ENCODE measurements at places on chromosomes 2 and 18. TPM values are rescaled to one million over a fixed set of nuclear protein-coding genes. Genes with fewer than 3 reads are reported as not detected.
A peak's percentile ranks its signal among the peaks of the same experiment; 100 is the strongest.

DNA sequence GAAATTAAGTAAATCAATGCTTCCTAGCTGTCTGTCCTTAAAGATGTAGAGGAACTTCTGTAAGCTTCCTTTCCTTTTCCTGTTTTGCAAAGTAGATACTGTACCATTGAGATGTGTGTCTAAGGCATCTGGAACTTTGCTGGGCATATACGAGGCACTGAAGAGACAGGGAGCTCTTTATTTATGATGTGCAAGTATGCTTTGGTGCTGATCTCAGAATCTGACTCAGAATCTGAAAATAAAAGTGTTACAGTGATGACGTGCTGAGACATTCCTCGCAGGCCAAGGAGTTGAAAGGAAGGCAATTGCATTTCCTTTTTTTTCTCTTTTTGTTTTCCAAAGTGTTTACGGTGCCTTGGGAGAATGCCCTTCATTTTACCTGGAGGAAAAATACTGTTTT, 230.9 kb upstream of the RGPD4 start:
- H3K4me3 ChIP-seq = no peak overlapping the region
- peaks cover 19% of the 10 kb centered on the region for H3K4me1 ChIP-seq
- no peaks in the 10 kb centered on the region for H3K36me3 ChIP-seq

DNA sequence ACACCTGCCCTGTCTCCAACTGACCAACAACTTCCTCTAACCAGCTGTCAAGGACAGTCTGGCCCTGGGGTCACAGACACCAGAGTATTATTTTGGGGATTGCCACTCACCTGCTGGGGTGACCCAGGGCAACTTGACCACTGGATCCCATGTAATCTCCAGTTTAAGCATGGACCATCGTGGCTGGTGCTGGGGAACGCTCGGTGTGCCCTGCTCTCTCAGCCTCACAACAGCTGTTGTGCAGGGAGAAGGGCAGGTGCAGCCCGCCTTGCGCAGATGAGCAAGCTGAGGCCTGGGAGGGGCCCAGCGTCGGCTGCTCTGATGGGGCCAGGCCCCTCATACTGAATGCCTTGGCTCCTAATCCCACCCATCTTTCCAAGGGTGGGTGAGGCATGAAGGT, 21.0 kb upstream of the INHBB start:
- no peaks in the 10 kb centered on the region for H3K27me3 ChIP-seq
- no peak for DNase-seq
- H3K27ac ChIP-seq = no peak overlapping the region
- no peaks in the 10 kb centered on the region for H3K36me3 ChIP-seq
- no peak overlapping the region for H3K4me3 ChIP-seq

DNA sequence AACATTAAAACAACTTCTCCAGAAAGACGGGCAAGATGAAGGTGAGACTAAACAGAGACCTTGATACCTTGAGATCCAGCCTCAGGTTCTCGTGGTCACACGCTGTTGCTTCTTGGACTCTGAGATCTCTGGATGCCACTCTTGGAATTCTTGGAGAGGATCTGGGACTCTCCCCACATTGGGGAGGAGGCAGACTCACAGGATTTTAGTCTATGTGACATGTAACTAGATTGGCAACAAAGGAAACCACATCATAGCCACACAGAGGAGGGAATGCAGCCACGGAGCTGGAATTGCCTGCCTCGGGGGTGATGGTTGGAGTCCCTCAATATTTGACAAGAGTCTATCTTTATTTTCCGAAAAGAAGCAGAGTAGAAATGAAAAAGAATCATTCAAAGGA, 78.8 kb upstream of the IGFBP5 start:
- H3K27ac ChIP-seq = no peak overlapping the region
- H3K27me3 ChIP-seq = no peaks in the 10 kb centered on the region
- H3K4me1 ChIP-seq = peaks cover 27% of the 10 kb centered on the region

GRCh38 chr18:73742957-73743356, 404.7 kb downstream of the FBXO15 start:
- H3K27me3 ChIP-seq = no peaks in the 10 kb centered on the region
- DNase-seq = no peak
- H3K36me3 ChIP-seq = no peaks in the 10 kb centered on the region
- H3K4me1 ChIP-seq = peaks cover 42% of the 10 kb centered on the region

DNA sequence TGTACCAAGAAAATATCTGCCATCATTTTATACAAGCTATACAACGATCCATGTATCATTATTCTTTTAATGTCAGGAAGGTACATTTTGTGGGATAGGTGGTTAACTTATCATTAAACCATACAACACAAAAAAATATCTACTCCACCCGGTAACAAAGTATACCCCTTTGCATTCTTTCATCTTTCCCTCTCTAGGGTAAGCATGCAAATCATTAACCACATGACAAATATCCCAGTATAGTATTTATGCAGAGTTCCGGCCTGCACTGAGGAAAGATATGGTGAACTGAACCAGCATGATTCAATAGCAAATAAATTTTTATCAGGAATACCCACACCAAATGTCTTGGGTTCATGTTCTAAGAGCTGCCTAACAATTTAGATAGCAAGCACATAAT, 22.5 kb upstream of the SULT1C2 start:
- H3K4me1 ChIP-seq = peaks cover 12% of the 10 kb centered on the region
- no peaks in the 10 kb centered on the region for H3K36me3 ChIP-seq
- H3K27me3 ChIP-seq = no peaks in the 10 kb centered on the region

- no peaks in the 10 kb centered on the region for H3K27me3 ChIP-seq
- DNase-seq = no peak
- H3K36me3 ChIP-seq = no peaks in the 10 kb centered on the region
- H3K27ac ChIP-seq = no peak overlapping the region
- peaks cover 68% of the 10 kb centered on the region for H3K4me1 ChIP-seq
These were observed 139.4 kb upstream of the HAAO start for GRCh38 chr2:42931818-42932195.

DNA sequence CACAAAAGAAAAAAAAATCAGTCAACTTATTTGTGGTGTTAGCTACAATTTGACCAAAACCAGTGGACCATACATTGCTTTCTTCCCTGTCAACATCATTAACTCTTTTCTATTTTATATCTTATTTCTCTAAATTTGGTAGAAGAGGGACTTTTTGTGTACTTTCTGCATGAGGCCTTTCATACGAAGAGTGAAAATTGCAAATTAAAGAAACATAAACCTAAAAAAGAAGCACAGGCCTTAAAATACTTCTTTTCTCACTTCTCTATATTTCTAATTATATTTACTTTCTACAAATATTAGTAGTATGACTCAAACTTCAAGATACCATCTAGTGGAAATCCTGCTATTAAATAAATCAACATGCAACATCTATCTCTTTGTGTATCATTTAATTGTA, 1073.4 kb upstream of the ZEB2 start:
- no peaks in the 10 kb centered on the region for H3K27me3 ChIP-seq
- H3K4me3 ChIP-seq = no peak overlapping the region
- no peaks in the 10 kb centered on the region for H3K36me3 ChIP-seq
- no peak overlapping the region for H3K27ac ChIP-seq

- DNase-seq = no peak
- H3K27ac ChIP-seq = no peak overlapping the region
- no peak overlapping the region for H3K4me3 ChIP-seq
- H3K27me3 ChIP-seq = no peaks in the 10 kb centered on the region
- H3K36me3 ChIP-seq = no peaks in the 10 kb centered on the region
- H3K4me1 ChIP-seq = no peaks in the 10 kb centered on the region
These were observed 65.9 kb downstream of the MGAT5 start for GRCh38 chr2:134319596-134320254.

DNA sequence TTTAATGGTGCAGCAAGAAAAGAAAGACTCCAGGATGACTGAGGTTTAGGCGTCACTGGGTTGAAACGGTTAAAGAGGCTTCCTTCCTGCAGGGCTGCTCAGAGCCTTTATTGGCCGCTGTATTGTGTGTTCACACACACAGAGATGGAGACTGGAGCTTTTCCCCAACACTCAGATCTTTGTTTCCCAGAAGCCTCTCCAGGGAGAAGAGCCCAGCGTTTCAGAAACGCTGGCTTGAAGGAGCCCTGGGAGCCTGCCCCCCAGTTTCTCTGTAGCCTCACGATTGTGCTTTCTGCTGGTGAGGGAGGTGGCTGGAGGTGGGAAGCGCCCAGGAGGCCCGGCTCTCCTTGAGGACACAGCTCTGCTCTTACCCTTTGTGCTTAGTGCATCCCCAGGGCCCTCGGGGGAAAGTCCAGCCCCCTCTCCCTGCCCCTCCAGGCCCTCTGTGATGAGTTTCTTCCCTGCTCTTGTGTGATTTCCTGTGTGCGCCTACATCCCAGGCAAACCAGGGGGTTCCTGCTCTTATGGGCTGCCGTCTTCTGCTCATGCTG, 37.1 kb downstream of the RRM2 start:
- peaks cover 25% of the 10 kb centered on the region for H3K4me1 ChIP-seq
- H3K27ac ChIP-seq = peak overlapping the region; percentile 63
- no peak overlapping the region for H3K4me3 ChIP-seq
- DNase-seq = no peak
- no peaks in the 10 kb centered on the region for H3K36me3 ChIP-seq

GRCh38 chr2:180705122-180705521, 275.3 kb upstream of the UBE2E3 start:
- H3K27me3 ChIP-seq = no peaks in the 10 kb centered on the region
- no peak overlapping the region for H3K4me3 ChIP-seq
- no peak for DNase-seq
- peaks cover 9% of the 10 kb centered on the region for H3K4me1 ChIP-seq
- H3K36me3 ChIP-seq = no peaks in the 10 kb centered on the region

DNA sequence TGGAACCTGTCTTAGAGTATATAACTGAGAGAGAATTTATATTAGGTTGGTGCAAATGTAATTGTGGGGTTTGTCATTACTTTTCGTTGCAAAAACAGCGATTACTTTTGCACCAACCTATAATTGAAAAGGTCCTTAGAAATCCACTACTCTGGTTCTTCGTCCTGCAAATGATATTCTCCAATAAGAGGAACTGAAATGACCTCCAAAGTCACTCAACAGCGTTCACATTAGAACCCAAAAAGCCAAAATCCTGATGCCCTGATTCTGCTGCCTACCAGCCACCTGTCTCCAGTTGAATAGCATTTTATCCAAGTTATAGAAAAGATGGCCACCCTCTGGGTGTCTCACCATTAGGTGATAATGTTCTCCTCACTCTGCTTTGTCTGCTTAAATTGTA, 230.6 kb downstream of the SETBP1 start:
- DNase-seq = no peak
- H3K4me3 ChIP-seq = no peak overlapping the region
- no peaks in the 10 kb centered on the region for H3K27me3 ChIP-seq

DNA sequence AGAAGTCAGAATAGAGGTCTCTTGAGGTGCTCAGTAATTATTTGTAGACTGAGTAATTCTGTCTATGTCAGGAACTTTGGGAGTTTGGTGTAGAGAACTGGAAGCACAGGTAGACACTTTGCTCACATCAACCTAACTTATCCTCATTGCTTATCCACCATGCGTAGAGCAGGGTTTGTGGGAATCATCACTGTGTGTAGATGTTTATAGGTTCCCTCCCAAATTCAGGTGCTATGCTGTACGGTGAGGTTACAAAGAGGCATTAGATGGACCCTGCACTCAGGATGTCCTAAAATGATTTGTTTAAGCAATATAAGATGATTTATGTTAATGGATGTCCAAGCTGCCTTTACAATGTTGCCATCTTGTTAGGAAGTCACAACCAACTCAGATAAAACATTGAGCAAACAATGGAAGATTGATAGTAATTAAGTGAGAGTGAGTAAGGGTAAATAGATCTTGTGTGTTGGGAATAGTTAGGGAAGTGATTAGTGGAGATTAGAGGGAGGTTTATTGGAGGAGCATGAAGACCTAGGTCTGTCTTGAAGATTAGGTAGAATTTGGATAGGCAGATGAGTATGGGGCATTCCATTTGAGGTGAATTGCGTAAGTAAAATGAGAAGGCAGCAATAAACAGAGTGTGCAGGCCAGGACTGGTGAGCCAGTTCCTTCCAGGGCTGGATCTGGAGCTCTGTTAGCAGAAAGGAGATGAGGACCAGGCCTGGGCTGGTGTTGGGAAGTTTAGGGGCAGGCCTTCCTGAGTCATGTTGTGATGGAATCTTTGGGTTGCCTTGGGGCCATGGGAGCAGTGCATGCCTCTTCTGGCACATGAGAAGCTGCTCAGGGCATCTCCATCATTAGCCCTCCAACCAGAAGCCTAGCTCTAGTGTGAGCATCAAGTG, 12.1 kb downstream of the EPAS1 start:
- no peak overlapping the region for H3K4me3 ChIP-seq
- no peaks in the 10 kb centered on the region for H3K27me3 ChIP-seq
- H3K27ac ChIP-seq = no peak overlapping the region
- H3K36me3 ChIP-seq = no peaks in the 10 kb centered on the region

- H3K27ac ChIP-seq = no peak overlapping the region
- H3K27me3 ChIP-seq = no peaks in the 10 kb centered on the region
- DNase-seq = no peak
These were observed 190.9 kb upstream of the COPS8 start for GRCh38 chr2:236894791-236895190.

DNA sequence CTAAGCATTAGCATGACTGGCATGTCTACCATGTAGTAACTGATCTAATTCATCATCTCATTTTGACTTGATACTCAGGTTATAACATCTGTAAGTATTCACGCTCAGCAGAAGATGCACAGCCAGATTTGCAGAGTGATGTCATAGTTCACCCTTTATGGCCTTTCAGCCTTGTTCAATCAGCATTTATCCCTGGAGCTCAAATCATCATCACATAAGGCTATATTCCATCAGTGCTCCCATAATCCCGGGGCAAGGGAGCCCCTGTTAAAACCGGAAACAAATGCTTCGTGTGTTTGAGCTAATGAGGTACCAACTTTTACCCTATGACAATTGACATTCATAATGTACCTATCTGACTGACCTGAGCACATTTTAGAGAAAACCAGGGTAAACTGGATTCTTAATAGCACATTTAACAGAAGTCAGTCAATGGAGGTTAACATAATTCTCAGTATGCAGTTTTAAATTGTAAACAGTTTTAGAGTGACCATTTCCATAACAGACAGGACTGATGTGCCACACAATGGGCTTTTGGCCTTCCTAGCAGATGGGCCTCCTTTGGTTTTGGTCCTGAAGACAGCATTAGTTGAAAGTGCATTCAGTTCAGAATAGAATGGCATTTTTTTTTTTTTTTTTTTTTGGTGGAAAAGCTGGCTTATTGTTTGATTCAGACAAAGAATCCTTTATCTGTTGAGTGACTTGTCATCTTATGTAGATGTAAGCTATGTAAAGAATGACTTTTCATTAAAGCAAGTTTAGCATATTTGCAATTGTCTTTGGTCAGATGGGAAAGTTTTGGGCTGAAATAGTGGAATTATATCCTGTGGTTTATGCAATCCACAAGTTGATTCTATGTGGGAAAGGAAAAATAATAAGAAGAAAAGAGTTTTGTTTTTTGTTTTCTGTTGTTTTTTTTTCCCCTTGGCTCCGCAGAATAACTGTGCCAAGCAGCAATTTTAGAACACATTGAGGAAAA, 866.0 kb upstream of the ACVR2A start:
- no peaks in the 10 kb centered on the region for H3K27me3 ChIP-seq
- no peak overlapping the region for H3K4me3 ChIP-seq
- H3K4me1 ChIP-seq = peaks cover 10% of the 10 kb centered on the region

GULP1 gene
- 96.6 TPM for total RNA-seq

USP37 gene
- 35.1 TPM for total RNA-seq

FNDC4 gene
- 6.2 TPM for total RNA-seq

LOXL3 gene
- total RNA-seq = 39.1 TPM

GPR45 gene
- total RNA-seq = not detected

TEX44 gene
- total RNA-seq = not detected

HOXD3 gene
- total RNA-seq = not detected

All from neural progenitor cell (in vitro differentiated cells).